ENCODE measurements at places on chromosomes 2 and 18.

DNA sequence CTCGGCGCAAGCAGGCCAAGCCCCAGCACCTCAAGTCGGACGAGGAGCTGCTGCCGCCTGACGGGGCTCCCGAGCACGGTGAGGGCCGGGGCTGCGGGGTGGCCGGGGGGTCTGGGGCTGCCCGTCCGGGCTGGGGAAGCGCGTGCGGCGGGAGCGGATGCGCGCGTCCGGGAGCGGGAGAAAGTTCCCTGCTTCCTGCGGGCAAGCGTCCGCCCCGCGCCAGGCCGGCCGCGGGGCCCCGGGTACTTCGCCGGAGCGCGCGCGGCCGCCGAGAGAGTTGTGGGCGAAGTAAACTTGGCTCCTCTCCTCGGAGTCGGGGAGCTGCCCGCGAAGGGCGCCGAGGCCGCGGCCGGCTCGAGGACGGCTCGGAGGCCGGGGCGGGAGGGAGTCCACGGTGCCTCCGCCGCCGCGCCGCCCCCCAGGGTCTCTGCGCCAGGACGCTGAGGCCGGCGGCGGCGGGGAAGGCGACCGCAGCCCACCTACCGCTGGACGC lies 707 bp downstream of the SALL3 start:
- DNase-seq: no peak

DNA sequence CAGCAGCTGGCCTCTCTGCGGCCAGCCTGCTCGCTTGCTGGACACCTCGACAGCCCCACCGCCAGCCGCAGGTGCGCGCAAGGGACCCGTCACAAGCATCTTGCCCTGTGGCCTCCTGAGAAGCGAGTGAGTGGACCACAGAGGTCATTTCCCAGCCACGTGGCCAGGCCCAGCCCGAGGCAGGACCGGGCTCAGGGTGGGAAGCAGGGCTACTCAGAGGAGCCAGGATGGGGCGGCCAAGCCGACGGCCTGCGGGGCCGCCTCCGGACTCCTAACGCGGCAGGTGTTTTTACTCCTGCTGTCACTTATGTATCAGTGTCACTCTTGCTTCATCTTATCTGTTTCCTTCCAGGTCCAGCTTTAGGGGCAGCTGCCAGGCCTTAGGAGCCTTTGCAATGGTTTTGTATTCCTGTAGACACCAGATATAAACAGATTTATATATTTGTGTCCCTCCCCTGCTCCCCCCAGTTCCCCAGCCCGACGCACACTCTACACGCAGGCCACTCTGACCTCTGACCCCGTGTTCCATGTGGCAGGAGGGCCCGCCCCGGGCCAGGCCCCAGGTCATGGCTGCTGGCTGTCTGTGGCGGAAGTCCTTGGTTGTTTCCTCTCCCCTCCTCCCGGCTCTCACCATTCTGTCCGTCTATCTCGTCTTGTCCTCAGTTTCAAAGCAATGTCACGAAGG lies 236.4 kb downstream of the ATAD2B start:
- no peak for DNase-seq

DNA sequence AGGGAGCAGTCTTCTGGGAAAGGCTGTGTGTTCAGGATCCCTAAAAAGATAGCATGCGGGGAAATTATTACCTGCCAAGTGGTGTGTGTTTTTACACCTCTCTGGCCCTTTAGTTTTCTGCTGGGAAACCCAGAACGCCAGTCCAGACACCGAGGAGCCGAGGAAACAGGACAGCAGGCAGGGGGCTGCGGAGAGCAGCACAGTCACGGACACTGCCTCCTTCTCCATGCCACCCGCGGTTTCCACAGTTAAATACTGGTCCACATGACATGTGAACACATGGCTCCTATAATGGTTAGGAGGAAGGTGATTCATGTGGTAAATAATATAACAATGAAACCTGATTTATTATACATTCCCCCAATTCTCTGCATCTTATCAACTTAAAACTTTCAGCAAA lies 20.4 kb downstream of the CNOT11 start:
- DNase-seq: no peak

DNA sequence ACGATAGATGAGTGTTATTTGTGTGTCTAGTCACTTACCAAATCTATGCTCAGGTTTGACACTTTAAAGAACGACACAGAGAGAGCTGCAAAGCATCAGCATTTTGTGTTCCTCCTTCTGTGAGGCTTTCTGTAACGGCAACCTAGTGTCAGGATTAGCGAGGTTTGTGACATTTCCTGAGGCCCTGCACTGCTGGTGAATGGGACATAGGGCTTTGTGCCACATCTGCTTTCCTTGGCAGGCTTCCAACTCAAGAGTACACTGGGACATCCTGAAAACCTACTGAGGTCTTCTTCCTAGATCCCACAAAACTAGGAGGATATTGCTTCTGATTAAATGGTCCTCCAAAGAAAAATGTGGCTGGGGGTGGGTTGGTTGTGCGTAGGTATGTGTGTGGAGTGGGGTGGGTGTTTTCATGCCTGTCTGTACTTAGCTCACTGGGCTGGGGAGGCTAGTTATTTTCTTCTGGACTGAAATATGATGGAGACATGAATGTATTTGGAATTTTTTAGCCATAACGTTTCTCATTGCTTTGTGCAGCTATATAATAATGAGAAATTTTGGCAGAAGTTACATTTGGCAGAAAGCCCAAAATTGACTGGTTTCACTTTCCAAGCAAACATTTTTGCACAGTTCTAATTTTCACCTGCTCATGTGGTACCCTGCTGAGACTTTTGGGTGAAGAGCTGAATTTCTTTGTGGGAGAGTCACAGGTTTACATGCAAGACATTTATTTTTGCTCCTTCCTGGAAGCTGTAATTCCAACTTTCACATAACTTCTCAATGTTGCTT lies 308.4 kb downstream of the XIRP2 start:
- peak; percentile 64 for DNase-seq

DNA sequence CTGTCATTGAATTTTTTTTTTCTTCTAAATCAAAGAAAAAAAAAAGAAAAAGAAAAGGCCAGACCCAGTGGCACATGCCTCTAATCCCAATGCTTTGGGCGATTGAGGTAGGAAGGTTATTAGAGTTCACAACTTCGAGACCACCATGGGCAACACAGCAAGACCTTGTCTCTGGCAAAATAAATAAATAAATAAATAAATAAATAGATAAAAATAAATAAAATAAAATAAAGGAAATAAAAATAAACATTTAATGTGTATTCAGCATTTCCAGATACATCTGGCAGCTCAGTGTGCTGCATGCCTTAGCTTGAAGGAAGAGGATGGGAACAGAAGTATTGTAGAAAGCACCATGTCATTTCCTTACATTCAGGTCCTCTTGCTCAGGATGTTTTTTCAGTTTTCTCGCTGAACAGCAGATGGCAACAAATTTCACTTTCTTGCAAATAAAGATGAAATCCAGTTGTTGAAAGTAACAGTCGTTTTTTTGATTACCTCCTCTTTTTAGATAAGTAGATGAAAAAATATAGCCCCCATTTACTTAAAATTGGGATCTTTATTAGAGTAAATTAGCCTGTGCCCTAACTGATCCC lies 25.7 kb upstream of the FAM178B start:
- peak; percentile 75 for DNase-seq

- DNase-seq: no peak
Observed at GRCh38 chr18:11095211-11095610, 54.2 kb downstream of the PIEZO2 start.

GRCh38 chr2:144354953-144355352 lies 165.0 kb downstream of the ZEB2 start:
- peak; percentile 31 for DNase-seq

DNA sequence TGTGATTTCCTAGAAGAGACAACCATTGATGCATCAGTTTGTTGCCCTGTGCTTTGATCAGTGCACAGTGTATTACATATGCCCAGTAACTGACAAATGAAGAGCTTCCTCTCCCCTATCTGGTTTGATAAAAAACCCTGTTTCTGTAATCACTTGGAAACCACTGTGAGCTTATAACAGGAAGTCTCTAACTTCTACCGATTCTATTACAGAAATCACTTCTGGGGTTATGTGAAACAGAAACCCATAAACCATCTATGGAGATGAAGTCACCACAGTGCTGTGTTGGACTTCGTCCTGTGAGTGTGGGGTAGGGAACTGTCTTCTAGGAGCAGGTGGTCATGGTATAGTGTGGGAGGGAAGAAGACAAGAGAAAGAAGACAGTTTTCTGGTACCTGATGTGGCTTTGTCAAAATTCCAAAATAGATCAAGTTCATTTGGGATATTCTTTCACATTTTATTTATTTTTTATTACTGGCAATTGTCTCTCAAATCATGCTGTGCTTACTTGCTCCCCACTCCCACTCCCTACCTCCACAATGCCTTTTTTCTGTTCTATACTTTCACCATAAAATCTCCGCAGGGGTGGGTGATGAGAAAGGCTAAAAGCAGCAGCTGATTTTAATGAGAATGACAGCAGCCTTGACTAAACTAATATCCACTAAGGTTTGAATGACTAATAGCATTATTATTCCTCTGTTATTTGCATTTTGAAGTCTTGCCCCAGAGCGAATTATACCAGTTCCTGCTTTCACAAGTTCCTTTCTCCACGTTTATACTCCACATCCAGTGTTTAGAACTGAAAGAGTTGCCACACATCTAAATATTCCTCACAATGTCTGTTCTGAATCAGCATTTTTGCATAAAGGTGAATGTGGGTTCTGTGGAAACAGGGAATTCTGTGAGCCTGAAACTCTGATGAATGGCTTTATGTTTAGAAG lies 41.7 kb upstream of the RND3 start:
- DNase-seq: peak; percentile 94

- no peak for DNase-seq
Observed at GRCh38 chr2:235856151-235856854, 311.9 kb downstream of the GBX2 start.

- DNase-seq: no peak
Observed at GRCh38 chr2:4053769-4054493, 350.6 kb downstream of the DCDC2C start.

GRCh38 chr2:127887082-127887775 lies 1.5 kb upstream of the AMMECR1L start:
- DNase-seq: no peak

DNA sequence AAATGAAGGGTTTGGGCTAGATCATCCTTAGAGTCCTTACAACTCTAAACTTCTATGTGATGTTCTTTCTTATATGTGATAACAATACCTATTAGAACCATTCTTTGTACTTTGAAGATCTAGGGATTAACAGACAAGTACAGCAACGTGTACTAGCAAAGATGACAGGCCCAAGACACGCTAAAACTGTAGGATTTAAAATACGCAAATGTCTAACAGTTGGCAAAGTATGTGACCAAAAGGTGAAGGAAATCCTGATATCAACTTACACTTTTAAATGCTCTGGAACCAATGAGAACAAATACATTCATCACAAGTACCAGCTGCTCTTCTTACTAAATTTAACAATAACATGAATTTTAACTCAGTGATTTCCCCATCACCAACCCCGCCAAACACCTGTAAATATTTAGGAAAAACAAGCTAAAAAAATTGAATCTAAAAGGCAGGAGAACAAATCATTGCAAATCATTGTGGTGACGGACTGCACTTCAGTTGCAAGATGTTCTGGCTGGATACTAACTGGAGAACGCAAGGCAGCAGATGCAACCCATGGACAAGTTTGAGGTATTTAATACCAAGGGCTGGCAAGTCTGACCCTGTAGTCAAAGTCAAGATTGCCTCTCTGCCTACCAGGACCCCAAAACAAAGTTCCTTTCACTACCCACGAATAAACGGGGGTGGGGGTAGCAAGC lies 1.4 kb downstream of the ANKRD44 start:
- no peak for DNase-seq

DNA sequence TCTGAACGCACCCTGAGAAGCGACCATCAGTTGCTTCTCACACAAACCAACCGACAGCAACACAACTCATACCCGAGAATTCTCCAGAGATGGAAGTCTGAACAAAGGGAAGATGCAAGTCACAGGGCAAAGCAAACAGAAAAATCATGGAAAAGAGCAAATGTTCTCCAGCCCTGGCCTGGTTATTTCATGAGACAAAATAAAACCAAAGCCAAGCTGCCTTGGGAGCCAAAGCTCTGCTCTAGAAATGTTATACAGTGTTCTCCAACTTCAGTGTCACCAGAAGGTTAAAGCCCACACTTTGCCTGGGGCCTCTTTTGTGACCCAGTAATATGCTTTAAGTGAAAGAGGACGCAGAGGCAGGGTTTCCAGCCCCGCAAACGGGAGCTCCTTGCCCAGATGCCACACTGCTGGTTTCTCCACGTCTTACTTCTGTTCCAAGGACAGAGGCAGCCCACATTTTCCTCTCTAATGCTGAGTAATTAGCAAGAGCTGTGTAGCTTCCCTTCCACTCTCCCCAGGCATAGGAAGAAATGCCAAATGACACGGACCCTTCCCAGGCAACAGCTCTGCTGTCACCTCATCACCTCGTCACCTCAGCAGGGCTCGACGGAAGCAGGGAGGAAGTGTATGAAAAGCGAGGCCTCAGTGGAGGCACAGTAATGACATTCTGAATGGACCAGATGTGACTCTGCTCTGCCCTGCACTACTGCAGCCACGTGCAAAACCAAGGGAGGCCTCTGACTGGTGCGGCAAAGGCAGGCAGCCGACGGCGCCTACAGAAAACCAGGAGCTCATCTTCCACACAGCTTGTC lies 64.7 kb downstream of the FBXO15 start:
- DNase-seq: peak; percentile 8

GRCh38 chr18:47953471-47953931 lies 23.0 kb upstream of the SMAD2 start:
- DNase-seq: peak; percentile 86

DNA sequence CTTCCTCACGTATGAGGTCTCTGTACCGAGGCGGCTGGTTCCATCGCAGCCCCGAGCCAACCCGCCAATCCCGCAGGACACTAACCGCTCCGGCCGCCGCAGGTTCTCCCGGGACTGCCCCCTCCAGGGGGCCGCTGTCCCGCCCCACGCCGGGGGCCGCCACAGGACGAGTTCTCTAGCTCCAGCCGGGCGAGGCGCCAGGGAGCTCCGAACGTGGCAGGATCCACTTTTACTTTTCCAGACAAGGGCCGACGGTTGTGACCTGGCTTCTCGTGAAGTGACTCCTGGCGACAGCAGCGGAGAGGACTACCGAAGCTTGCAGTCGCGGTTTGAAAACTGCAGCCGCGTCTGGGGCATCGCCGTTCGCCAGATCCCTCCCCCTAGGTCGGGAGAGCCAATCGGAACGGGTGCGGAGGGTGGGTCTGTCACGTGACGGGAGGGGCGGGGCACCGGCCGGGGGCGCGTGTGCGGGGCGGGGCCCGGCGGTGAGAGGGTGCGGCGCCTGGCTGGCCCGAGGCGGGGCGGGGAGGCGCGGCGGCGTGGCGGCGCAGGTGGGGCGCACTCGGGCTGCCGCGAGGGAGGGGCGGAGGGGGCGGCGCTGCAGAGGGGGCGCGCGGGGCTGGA lies at the start of gene STK17B:
Gene STK17B (minus strand): TSS at position 331 of the 624 bp plus-strand sequence. CDS start 8,195 bp downstream, outside the sequence.
- peak; percentile 90 for DNase-seq

DNA sequence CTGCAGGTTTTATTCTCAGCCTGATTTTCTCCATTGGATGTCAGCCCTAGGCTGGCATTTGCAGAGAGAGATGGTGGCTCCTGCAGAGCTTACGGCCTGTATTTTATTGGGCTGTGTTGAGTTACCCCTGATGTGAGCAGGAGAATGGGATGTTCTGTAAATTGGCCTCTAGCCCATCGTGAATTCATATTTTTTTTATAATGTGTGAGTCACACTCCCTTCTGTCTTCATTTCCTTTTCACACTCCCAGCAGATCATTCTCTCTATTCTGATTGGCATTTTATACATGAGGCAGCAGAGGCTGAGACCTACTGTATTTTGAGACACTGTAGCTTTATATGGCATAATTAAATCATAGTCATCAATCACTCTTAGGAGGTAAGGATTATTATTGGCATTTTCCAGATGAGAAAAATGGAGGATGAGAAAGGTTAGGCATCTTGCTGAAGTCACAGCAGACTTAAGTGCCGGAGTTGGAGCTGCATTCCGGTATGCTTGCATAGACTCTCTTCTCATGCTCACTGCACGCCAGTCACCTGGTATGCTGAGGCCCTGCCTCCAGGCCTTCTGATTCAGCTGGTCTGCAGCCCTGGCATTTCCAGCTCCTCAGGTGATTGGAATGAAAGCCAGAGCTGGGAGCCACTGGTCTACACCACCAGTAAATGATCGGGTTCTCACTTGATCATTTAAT lies 142.4 kb downstream of the NEDD4L start:
- DNase-seq: peak; percentile 57
